ENCODE measurements at places on chromosomes 13 and 19.

- no peak for DNase-seq
These were observed 20.3 kb downstream of the ATP11A start for GRCh38 chr13:112709825-112710783.

DNA sequence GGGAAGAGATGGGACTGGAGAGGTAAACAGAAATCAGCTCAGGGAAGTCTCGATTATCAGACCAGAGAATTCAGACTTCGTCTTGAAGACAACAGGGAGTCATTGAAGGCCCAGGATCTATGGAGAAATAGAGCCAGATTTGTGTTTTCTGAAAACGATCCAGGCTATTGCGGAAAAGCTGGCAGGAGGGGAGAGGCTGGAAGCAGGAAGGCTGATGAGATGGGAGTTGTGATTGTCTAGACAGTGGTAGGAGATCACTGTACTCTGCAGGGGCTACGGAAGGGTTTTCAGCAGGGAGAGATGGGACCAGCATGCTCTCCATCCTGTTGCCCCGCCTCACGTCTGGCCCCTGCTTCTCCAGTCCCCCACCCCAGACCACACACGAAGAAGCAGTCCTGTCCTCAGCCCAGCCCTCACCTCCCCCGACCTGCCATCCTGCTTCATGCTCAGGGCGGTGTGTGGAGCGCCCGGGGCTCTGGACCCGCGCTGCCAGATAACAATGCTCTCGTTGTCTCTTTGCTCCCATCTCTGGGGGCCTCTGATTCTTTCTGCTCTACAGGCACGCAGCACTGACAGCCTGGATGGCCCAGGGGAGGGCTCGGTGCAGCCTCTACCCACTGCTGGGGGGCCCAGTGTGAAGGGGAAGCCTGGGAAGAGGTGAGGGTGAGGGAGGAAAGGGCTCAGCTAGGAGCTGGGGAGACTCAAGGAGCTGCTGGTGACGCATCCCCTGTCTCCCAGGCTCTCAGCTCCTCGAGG is 1.9 kb downstream of the ARHGAP33 start:
- no peak for DNase-seq

- DNase-seq: no peak
These were observed 18.1 kb upstream of the HSPH1 start for GRCh38 chr13:31179754-31180153.

DNA sequence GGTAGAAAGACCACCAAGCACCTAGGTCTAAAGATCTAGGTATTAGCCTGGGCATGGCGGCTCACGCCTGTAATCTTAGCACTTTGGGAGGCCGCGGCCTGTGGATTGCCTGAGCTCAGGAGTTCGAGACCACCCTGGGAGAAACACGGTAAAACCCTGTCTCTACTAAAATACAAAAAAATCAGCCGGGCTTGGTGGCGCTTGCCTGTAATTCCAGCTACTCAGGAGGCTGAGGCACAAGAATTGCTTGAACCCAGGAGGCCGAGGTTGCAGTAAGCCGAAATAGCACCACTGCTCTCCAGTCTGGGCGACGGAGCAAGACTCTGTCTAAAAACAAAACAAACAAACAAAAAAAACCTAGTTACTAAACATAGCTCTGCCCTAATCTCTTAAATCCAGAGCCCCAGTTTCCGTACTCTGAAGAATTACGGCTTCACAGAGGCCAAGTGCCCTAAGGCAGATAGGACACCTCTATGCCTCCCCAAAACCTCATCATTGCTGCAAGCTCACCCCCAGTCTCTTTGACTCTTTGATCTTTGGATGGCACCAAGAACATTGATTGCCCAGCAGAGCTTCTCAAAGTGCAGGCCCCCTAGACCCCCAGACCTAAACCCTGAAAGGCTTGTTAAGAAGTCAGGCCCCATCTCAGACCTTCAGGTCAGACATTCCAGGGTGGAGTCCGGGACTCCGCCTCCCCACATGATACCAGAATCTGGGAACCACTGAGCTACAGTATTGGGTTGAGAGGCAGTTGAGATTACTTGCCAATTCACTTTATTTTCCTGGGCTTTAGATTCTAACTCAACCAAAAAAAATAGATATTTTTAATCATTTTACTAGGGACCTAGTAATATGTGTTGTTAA is 2.8 kb downstream of the COL4A2 start:
- DNase-seq: no peak

GRCh38 chr19:2970201-2970835 is 7.0 kb upstream of the TLE6 start:
- DNase-seq: no peak

DNA sequence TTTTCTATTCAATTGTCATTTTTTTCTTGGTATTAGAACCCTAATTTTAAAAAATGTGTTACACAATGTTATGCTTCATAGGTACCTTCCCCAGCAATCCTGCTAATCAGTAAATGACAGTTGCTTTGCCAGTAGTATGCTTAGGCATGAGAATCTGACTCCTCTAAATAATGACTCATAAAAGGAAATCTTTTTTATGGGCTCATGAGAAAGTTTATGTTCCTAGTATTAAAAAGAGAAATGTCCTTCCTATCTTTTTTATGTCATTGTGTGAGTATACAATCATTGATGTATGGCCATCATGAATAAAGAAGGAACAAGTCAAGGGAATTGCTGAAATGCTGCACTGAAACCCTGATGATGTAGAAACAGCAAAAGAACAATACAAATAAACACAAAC is 1237.7 kb upstream of the PCDH20 start:
- no peak for DNase-seq

DNA sequence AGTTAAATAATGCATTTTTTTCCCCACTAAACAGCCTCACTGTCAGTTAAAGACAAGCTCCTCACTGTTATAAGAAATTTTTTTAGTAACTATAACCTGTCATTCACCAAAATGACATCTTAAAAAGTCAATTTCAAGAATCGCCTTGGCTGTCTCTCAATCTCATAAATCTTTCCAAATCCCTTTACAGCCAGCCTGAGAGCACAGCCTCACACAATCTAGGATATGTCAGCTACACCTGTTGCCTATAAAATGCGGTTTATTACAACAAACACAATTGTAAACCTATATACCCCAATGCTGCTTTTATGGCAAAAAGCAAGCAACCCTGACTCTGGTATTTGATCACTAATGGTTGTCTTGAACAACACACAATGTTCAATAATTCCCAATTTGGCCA is 29.5 kb upstream of the FNDC3A start:
- no peak for DNase-seq

DNA sequence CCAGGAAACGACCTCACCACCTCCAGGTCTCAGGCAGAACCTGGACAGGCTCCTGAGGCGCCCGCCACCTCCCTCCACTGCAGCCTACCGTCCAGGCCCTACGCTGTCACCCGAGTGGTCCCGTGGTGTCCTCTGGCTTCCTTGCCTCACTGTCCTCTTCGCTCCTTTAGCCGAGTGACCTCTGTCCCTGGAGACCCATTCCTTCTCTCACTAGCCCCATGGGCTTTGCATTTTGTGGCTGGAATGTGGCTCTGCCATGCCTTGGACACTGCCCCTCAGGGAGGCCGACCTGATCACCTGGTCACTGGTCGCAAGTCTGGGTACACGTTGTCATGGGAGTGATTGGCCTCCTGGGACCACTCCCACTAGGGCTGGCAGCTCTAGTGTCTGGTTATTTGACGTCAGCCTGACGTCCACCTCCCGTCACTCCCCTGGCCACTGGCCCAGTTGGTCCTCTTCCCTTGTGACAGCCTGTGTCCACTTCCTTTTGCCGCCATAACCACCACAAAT is 17.9 kb downstream of the SLC25A42 start:
- DNase-seq: no peak

DNA sequence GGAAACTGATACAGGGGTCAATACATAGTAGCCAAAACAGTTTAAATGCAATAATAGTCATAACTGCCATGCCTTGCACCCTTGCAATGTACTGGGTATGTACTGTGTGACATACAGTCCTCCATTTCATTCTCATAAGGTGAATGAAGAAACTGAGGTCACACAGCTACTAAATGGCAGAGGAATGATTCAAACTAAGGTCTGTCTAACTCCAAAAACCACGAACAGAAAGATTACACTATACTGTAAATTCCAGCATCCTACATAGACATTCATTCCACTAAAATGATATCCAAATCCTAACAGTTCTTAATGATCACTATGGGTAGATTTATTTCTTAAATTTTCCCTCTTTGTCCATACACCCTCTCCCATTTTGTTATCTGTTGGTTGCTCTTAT is 238.1 kb upstream of the SERP2 start:
- no peak for DNase-seq

DNA sequence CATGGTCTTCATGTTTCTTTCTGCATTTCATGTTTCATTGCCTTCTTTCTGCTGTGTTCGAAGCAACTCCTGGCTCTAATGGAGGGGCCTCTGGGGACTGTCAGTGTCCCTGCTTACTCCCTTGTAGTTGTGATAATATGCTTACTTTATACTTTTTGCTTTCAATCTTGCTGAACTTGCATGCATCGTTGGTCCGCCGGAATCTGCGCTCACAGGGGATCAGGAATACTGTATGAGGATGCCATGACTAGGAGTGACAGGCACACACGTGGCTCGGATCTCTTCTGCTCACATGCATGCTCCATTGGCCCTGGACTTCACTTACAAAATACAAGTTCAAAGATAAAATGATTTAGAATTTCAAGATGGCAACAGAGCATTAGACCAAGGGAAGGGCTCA is 108.8 kb downstream of the SIPA1L3 start:
- DNase-seq: no peak

DNA sequence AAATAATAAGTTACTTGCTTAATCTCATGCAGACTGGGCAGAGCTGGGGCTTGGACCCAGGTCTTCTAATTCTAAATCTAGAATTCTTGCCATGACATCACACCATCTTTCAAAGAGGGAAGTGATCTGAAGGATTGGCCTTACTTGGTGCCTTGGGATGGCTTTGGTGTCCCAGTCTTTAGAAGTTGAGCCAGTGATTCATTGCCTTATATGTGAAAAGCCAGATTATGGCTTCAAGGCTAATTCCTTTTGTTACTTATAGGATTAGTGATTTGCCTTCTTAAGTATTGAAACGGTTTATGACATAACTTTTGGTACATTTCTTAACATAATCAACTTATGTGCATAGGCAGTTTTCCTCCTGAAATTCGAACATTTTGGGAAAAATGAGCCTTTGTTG is 14.9 kb downstream of the COG3 start:
- no peak for DNase-seq

DNA sequence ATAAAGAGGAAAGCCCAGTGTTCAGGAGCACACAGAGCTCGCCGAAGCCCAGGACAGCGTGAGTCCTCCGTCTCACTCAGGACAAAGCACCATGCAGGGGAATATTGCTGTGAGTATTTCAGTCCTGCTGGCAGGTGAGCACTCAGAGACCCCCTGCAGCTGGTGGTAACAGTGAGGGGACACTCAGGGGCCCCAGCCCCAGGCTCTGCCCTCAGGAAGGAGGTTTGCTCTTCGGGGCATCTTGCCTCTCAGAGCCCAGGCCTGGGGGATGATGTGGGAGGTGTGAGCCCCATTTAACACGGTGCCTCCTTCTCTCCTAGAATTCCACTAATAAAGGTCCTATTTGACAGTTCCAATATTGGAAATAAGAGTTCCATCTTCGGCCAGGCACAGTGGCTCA is 14.8 kb downstream of the LILRA1 start:
- DNase-seq: no peak

DNA sequence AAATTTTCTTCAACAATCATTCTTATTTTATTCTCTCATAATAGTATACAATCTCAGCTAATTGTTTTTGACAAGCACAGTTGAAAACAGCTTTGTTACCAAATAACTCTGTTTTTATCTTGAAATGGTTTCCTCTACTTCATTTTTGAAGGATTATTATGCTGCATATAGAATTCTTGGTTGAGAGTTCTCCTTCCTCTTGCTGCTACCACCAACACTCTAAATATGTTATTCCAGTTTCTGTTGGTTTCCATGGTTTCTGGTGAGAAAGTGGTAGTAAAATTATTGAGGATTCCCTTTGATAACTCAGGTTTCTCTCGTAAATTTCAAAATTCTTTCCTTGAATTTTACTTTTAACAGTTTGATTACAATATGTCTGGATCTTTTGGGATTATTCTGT is 1725.9 kb downstream of the PCDH9 start:
- DNase-seq: no peak

- no peak for DNase-seq
These were observed 686.5 kb upstream of the PCDH9 start for GRCh38 chr13:67916650-67917049.

DNA sequence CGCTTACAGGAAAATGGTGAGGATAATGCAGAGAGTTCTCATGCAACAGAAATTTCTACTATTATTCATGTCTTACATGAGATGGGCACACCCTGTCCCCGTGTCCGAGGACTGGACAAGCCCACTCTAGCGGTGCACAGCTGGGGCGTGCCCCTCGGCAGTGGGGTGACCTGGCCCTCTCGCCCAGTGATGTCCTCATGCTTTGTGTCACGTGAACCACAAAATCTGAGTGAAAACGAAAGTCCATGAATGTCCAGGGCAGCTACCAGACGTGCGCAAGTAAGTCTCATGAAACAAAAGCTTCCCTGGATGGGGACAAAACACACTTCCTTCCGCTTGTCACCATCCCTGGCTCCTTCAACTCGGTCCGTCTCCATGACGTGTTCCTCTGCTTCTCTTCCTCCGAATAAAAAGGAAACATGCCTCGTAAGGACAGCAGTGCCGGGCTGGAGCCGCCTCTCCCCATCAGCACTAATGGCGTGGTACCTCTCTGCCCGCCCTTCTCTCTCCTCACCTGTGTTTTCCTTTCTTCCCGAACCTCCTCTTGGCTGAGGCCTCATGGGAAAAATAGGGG is 45.6 kb downstream of the ANKRD10 start:
- DNase-seq: no peak

GRCh38 chr13:32021785-32022184 is 9.8 kb upstream of the FRY start:
- no peak for DNase-seq

DNA sequence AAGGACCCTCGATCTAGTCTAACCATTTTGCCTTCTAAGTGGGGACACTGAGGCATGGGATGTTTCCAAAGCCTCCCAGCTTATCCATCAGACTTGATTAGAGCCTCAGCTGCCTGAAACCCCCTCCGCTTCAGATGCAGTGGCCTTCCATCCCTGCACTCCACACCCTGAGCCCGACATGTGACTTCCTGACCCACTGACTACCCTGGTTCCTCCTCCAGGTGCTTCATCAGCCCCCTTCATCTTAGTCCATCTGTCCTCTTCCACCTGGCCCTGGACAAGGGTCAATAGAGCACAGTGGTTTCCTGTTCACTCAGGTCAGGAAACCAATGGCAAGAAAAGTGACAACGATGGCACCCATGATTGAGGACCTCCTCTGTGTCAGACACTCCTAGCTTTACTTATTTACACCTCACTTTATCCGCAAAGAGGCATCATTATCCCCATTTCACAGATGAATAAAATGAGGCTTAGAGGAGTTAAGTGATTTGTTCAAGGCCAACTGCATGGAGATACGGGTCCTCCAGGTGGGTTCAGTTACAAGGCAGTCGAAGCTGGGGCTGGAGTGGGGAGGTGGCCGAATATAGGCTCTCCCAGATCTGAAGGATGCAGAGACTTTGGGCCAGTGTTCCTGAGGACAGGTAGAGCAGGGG is 81.6 kb upstream of the TM9SF2 start:
- DNase-seq: peak; percentile 19

GRCh38 chr19:32012206-32012605 is 333.2 kb upstream of the ZNF507 start:
- no peak for DNase-seq

GRCh38 chr13:39656325-39656677 is 839 bp downstream of the COG6 start:
- no peak for DNase-seq

GRCh38 chr19:58170860-58171259 is 12.0 kb upstream of the ZNF274 start:
- DNase-seq: no peak

- no peak for DNase-seq
These were observed 34.9 kb downstream of the DOCK9 start for GRCh38 chr13:98942997-98943396.
